ENCODE measurements at places on chromosomes 2 and 18.

GRCh38 chr18:61607867-61608266, 274.6 kb downstream of the CDH20 start:
- DNase-seq = no peak

DNA sequence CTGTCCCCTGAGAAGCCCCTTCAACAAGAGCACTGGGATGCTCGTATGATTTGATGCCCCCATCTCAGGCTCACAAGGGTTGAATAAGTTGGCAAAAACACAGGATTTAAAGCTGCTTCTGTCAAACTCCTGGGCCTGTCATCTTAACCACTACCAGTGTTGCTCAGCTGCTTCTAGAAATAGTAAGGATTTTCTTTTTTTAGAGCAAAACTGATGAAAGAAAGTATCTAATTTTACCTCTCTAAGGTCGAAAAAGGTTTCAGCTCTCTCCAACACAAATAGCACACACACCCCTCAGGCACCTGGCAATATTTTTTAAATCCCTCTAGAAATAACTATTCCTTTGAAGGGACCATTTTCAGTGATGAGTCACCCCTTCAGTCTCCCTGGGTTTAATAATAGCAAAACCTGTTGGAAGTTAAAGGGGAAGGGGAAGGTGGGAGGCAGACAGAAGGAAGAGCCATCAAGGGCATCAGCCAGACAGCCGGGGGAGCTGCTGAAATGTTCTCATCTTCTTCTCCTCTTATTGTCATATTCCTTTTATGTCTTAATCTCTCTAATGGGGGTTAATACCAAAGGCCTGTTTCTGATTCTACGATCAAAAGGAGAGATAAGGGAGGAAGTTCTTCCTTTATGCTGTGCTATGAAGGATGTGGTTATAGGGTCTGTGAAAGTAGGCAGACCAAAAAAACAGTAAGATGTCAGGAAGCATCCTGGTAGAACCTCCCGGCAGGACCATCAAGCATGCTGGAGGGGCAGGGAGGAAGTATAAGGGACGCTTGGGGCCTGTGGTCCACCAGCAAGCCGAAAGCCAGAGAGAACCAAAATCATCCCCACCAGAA, 31.9 kb upstream of the SLC35G4 start:
- no peak for DNase-seq

DNA sequence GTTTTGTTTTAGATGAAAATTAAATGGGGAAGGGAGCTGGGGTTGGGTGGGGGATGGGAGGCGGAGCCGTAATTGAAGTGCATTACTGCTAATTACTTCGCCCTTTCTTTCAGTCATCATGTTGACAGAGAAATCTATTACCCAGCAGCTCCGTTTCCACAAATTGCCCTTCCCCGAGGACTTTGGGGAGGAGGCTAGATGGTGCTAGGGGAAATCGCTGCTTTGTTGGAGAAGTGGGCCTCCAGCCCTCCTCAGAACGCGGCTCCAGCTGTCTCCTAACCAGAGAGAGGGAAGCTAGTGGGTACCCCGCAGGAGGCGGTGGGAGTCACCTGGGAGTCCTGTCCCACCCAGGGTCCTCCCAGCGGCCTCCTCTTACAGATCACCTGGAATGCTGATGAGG, 130.9 kb upstream of the MYCN start:
- no peak for DNase-seq

- peak; percentile 69 for DNase-seq
Observed at GRCh38 chr2:173354582-173355131, at the start of gene CDCA7. Gene CDCA7 (plus strand): TSS chr2:173354872. CDS start chr2:173354964, 92 bp downstream.

- no peak for DNase-seq
Observed at GRCh38 chr2:31086590-31086989, 51.6 kb downstream of the GALNT14 start.

- DNase-seq = no peak
Observed at GRCh38 chr2:53397085-53397484, 370.5 kb upstream of the CHAC2 start.

GRCh38 chr2:207731138-207731537, 19.7 kb downstream of the CCNYL1 start:
- DNase-seq = no peak

DNA sequence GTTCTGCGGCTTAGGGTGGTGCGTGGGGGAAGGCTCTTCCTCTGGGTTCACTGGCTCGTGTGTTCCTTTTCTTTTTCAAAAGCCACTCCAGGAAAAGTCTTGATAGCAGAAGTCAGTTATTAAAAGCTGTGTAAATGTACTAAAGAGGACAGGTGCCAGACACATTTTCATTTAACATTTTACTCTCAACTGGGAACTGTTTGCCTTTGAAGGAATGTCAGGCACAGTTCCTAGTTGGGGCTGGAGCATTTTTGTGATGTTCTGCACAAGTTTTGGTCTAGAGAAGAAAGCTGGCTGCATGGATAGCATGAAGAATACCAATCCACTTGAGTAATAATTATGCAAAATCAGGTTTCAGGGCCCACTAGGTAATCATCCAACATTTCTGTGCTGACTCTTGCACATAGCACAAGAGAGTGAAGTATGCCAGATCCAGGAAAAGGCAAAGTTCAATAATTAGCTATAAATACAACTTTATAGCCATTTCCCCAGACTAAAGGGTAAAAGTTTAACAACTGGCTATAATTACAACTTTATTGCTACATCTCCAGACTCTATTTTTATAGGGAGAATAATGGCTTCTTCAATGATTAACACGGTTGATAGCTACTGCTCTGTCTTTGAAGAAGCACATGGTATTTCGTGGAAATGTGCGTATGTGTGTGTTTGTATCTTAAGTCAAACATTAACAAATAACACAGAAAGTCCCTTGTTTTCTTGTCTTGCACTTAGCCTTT, 16.2 kb downstream of the SCYGR8 start:
- DNase-seq = no peak

DNA sequence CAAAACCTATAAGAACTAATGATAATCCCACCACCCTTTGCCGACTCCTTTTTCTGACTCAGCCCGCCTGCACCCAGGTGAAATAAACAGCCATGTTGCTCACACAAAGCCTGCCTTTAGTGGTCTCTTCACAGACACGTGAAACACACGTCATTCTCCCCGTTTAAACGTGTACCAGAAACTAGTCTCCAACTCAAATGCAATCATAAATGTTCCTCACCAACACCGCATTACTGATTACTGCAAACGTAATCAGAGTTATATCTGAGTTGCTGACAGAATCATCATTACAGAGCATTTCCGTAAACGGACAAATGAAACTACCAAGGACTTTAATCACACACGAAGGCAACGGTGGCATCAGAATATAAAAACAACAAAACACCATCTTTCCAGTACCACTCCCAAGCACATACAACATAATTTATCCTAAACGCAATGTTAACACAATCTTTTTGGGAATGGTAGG, 1.9 kb downstream of the CLK1 start:
- peak; percentile 47 for DNase-seq

DNA sequence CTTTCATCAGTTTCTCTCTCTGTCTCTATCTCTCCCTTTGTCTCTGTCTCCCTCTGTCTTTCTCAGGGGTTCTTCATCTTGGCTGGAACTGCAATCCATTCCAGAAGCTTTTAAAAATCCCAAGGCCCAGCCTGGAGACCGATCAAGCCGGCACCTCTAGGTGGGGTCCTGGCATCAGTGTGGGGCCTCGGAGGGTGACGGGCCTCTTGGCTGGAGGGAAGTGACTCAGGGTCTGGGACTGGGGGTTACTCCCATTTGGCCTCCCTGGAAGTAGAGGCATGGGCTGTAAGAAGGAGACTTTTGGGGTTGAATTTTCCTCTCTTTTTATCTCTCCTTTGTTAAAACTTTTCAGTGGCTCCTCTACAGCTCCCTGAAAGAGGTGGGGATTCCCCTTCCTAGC, 52.8 kb upstream of the OTOF start:
- DNase-seq = peak; percentile 51

- DNase-seq = no peak
Observed at GRCh38 chr2:37422816-37423215, 78.4 kb downstream of the QPCT start.

DNA sequence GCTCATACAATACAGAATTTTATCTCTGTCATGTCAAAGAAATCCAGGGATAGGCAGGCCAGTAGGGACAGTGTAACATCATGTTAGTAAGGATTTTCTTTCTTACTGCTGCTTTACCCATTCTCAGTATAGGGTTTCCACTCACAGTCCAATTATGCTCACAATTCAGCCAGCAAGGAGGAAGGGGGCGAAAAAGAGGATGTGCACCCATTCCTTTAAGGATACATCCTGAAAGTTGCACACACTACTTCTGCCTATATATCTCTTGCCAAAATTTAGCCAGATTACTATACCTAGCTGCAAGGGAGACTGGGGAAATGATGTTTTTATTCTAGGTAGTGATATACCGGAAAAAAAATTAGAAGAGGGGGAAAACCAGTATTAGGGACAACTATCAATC, 66.1 kb downstream of the BAZ2B start:
- DNase-seq = no peak

- DNase-seq = no peak
Observed at GRCh38 chr2:127584047-127584446, 48.6 kb downstream of the MYO7B start.

DNA sequence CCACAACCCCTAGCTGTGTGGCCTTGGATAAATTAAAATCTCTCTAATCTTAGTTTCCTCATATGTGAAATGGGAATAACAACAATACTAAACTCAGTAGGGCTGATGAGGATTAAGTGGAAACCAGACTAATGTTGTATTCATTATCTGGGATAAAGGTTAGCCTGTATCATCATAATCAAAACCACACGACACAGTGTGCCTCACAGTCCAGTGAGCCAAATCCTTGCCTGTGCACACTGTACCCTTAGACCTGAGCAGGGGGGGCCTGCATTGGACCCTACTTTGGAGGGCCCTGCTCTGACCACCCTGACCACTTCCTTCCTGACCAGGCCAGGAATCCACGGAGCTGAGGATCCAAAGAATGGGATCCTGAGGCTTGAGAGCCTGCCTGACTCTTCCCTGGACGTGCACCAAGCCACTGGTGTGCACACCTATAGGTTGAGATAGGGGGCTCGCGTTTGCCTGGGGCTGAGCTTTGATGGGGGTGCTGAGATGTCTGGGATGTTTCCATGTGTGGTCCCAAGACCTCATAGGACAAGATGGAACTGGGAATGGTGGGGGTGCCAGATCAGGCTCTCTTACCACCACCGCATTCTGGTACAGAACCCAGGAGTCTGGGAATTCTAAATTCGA, 69.7 kb downstream of the TGOLN2 start:
- DNase-seq = peak; percentile 36

GRCh38 chr2:47272031-47272864, 117.1 kb upstream of the STPG4 start:
- DNase-seq = peak; percentile 54

DNA sequence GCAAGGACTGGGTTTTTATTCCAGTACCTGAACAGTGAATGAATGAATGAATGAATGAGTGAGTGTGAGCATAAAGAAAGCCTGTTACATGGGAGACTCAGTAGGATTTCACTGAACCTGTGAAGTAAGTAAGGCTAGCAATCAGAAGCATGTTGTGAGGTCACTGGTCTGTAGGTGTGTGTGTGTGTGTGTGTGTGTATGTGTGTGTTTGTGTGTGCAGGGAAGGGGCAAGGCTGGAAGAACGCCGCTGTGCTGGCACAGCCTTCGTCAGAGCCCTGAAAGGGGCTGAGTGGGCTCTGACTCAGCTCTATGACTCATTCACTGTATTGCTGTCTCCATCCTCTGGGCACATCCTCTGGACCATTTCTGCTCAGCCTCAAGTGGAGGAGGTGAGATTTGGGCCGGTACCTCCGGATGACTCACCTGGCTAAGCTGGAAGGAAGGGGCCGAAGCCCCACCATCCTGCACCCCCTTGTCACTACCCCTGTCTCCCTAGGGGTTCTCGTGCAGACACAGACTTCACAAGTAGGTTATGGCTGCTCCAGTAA, 51.4 kb upstream of the MRPL33 start:
- DNase-seq = peak; percentile 90

DNA sequence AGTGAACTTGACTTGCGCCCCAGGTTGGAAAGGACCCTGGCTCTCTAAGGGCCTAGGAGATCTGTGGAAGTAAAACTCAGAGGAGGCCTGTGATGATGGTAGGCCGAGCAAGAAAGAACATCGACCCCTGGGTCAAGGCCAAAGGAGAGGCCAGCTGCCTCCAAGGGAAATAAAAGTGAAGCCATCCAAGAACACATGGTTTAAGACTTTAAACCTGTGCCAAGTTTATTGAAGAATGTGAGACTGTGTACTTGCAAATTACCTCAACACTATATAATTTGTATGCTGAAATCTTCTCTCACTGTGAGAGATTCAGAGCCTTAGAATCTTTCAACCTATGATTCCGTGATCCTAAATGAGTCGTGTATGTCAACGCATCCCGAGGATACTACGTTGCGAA, 40.7 kb upstream of the COBLL1 start:
- no peak for DNase-seq

DNA sequence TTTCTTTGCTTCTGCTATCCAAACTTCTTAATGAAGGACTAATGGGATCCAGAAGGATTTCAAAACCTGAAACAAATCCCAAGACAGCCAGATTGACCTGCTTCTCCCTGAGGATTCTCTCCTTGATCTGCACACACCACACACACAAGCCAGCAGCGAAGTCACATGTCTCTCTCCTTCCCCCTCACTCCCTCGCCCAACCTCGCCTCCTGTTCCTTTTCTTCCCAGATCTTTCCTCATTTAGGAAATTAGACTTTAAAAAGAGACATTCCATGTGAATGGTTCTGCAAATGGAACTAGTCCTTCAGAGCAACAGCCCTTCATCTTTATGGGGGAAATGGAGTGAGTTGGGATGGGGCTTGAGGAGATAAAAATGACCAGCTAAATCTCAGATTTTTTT, 639.1 kb upstream of the SETBP1 start:
- no peak for DNase-seq

DNA sequence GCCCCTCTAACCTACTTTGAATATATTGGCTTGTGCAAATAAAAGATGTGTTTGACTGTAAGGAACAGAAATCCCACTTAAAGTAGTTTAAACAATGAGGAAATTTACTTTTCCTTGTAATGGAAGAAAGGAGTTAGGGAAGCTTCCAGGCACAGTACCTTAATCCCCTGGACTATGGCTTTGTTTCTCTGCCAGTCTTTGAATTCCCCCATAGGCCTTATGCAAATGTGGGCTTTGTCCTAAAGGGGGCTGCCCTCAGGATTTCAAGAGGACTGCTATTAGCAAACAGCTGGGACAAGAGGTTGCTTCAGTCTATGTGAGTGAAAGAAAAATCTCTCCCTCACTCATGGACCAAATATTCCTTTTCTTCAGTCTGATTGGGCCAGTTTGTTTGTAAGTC, 255.1 kb upstream of the THSD7B start:
- no peak for DNase-seq

DNA sequence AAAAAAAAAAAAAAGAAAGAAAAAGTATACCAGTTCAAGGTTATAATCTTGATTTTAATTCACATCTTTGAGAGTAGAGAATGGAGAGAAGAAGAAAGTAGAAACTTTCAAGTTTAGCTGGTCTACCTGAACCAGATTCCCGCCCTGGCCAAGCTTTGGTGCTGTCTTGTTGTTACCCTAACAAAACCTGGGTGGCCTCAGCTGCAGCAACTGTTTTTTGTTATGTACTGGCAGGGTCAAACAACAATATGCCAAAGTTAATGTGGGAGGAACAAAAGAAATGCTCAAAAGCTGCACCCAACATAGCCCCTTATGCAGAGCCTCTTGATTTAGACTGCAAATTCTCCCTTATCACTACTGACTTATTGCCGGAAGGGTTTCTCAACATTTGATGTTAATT, 165.3 kb upstream of the TFPI start:
- DNase-seq = no peak

All from fibroblast of skin of scalp (primary cell).